IMR-90 (cell line): ENCODE measurements at places on chromosomes 5 and 9. TPM values are rescaled to one million over a fixed set of nuclear protein-coding genes. Genes with fewer than 3 reads are reported as not detected.
A peak's percentile ranks its signal among the peaks of the same experiment; 100 is the strongest.

GRCh38 chr5:68465133-68465532, 249.6 kb downstream of the PIK3R1 start:
- DNase-seq, result no peak

- peak; percentile 81 for DNase-seq
Measured at GRCh38 chr5:1344975-1345838, at the start of gene CLPTM1L. TSS of gene CLPTM1L (minus strand) at chr5:1345099. CDS start at chr5:1344841, 258 bp downstream.

- no peak for DNase-seq
Measured at GRCh38 chr9:121812159-121812735, 160.8 kb downstream of the DAB2IP start.

- peak; percentile 22 for DNase-seq
Measured at GRCh38 chr9:75907329-75907728, 16.9 kb downstream of the PCSK5 start.

DNA sequence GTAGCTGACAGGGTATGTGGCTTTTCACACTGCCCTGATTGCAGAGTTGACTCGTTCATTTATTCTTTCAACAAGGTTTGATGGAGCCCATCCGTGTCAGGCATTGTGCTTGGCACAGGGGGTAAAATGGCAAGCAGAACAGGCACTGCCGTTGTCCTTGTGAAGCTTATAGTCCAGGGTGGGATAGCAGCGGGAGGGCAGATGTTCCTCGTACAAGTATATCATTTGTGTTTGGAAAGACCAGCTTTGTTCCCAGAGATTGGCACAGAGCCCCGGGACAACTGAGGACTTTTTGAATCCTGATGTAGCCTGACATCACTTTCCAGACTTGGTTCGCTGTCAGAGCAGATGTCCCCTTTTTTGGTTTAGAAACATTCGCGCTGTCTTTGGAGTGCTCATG, 50.9 kb downstream of the MVB12B start:
- no peak for DNase-seq

DNA sequence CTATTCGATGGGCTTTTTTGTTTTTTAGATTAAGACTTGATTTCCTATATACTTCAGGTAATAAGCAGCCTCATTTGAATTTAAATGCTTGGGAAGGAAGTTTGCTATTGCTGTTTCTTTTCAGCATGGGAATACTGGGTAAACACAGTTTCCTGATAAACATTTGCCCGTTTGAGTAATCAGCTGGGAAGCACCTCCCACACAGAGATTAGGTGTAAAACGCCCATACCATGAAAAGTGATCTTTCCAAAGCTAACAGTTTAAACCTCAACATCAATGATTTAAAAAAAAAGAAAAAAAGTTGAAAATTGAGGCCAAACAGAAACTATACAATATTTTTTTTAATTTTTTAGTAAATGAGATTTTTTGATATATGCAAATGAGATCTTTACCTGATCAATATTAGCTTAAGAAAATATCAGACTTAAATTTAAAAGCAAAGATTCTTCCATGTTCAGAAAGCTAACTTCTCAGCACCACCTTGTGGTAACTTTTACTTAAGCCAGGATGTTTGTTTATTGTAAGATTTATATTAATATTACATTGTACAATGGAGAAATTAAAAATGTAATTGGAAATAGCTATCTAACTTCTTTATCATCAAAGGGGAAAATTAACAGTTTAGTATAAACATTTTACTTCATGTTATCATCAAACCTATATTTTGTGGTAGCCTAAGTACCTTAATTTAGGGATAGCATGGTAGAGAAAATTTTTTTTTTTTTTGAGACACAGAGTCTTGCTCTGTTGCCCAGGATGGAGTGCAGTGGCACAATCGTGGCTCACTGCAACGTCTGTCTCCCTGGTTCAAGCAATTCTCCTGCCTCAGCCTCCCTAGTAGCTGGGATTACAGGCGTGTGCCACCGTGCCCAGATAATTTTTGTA, 39.8 kb downstream of the F2RL2 start:
- peak; percentile 44 for DNase-seq

- DNase-seq, result peak; percentile 65
Measured at GRCh38 chr5:123719004-123719403, 207.0 kb downstream of the CSNK1G3 start.

DNA sequence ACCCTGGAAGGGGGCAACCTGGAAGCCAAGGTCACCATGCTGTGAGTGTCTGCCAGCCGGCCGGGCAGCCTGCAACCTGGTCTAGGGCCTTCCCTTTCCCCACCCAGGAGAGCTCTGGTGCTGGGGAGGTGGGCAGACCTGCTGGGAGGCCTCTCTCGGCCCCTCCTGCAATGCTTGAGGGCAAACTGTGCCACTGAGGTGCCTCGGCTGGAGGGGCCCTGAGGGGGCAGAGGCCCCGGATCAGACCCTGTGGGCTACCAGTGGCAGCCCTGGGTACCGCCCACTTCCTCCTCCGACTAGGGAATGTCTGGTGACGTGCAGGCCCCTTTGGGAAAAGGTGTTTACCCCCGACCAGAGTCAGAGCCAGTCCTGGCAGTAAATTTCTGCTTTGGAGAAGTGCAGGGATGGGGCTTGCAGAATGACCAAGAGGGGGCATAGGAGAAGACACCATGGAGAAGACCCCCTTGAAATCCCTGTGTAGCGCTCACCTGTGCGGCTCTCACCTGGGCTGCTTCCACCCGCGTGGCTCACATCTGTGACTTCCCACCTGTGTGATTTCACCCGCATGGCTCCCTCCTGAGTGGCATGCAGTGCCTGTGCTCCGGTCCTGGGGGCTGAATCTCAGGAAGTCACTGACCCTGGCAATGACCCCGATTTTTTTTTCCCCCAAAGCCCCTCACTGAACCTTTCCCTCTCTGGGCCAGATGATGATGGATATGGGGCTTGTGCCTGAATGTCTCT, 1.1 kb downstream of the LCN1 start:
- no peak for DNase-seq

- peak; percentile 78 for DNase-seq
Measured at GRCh38 chr5:10885026-10885425, 124.0 kb upstream of the DAP start.

DNA sequence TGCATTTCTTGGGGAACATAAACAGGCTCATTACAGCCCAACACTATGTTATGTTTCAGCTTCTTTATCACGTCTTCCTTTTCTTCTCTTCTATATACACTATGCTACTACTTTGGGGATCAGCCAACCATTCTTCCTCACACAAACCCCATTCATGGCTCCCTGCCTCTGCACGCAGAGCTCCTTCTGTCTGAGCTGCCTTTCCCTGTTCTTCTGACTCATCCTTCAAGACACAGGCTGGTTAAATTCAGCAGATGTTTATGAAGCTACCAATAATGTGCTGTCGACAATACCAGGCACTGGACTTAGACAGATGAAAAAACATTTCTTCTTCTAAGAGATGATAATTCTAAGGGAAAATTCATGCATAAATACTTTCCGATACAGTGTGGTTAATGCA, 102.5 kb upstream of the TXNDC8 start:
- DNase-seq, result peak; percentile 96

GRCh38 chr5:132971483-132972435, 8.3 kb upstream of the AFF4 start:
- peak; percentile 21 for DNase-seq

DNA sequence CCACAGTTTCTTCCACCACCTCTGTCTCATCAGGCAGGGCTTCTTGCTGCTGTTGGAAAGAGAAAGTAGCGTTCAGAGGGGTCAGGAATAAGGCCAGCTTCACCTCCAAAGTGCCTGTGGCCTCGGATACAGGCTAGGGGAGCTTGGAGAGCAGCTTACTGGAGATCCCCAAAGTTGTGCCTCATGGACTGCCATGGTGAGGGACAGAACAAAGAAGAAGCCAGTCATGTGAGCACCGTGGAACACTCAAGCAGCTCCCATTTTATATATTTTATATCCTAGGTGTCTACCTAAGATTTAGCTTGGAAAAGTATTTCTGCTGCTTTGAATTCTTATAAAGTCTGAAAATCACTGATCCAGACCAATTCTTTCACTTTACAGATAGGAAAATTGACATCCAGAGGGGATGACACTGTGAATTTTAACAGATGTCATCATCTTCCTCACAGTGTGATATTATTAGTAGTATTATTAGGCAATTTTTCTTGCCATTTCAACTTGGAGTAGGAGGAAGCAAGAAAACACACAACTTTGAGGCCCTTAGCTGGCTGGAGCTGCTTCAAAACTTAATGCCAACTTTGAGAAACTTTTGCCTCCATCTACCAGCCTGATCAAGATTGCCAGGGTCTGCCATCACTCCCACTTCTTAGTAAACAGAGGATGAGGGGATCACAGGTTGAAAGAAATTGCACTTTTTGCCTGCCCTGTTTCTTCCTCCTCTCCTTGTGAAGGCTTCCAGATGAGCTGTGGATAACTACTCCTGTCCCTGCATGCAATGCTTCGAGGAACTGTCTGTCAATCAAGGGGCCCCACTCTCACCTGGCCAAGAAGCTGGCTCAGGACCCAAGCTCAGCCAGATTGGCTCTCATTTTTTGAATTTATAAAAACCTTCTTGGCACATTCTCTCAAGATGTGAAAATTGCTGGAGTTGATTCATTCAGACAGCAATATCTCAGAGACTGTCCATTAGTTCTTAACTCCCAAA, 11.8 kb downstream of the SPARC start:
- DNase-seq, result no peak

DNA sequence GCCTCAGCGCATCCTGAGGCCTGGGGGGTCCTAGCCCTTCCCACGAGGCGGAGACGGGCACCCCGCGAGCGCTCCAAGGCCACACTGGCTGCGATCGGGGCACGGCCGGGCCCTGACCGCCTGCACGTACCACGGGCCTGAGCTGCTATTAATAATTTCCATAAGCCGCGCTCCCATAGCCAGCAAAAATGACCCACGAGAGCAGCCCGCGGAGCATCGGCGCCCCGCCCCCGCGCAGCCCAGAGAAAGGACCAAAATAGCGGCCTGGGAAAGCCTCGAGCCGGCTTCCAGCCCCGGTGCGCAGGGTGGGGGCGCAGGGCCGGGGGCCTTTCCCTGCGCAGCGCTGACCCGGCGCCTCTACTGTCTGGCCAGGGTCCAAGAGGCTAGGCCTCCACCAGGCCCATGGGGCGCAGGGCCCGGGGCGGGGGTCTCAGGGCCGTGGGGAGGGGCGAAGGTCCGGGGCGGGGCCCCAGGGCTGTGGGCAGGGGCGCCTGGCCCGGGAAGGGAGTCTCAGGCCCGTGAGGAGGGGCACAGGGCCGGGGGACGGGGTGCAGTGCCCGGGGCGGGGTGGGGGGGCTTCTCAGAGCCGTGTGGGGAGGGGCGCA, 54.4 kb downstream of the EXD3 start:
- no peak for DNase-seq

GRCh38 chr9:14563902-14564624, 129.2 kb downstream of the ZDHHC21 start:
- DNase-seq, result no peak

DNA sequence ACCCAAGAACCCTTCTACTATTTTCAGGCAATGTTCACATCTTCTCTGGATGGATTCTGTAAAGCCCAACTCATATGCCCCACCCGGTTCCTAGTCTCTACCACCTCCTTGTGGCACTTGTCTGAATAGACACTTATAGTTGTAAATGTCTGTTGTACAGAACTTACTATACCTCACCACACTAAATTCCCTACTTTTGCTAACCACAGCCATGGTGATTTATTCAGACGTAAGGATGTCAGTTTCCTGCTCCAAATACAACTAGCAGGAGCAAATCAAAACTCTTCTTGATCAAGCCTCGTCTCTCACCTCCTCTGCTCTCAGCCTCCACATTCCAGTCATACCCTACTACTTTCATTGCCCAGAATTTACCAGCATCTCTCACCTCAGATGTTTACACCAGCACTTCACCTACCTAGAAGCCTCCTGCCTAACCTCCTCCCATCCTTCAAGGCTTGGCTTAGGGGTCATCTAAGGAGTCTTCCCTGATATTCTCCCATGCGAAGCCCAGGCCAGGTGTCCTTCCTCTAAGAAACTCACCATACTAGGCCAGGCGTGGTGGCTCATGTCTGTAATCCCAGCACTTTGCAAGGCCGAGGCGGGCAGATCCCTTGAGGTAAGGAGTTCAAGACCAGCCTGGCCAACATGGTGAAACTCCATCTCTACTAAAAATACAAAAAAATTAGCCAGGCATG, 75.5 kb downstream of the MAPKAP1 start:
- peak; percentile 57 for DNase-seq

- peak; percentile 75 for DNase-seq
Measured at GRCh38 chr5:108193021-108193795, 188.7 kb downstream of the FBXL17 start.

DNA sequence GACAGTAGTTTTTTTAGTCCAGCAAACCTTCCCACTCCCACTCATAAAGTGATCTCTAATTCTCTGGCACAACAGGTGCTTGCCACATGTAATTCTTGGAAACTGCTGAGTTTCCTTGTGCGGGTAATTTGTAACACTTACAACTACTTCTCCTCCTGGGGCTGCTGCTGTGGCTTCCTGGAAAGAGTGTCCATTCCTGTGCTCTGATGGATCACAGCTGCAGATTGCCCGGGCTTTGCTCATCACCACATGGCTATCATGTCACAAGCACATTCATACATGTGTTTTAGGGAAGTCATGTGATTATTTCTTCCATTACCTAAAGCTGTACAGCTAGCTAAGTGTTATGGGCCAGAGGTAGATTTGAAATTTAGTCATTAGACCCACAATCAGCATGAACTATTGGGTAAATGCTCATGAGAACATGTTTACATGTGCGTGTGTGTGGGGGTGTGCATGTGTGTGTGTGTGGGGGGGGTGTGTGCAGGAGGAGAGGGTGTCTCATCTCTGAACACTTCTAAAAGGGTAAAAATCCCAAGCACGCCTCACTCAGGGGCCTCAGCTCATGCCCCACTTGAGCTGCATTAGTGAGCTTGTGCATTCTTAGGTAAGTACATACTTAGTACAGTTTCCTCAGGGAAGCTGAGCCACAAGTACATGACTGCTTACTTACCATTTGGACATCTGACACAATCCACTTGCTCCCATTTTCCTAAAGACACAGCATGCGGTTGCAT, 118.1 kb upstream of the CCDC112 start:
- DNase-seq, result peak; percentile 99

DNA sequence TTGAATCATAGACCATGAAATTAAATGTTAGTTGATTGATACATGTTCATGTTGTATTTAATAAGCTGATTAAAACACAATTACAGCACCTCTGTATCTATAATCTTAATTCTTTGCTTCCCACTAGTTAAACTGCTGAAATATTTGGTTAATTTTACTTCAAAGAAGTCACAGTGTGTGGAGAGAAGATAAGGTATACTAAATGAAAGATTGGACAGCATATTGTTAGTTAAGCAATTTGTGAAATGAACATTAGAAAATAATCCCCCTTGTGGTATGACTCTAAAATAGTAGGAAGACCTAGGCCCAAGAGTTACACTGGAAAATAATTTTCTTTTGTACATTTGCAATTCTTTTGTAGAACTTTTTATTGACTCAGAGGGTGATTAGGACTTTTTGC, 30.3 kb downstream of the MAN2A1 start:
- DNase-seq, result no peak

Gene MAPKAP1
- total RNA-seq, result 122 and 158 TPM in 2 replicates

Gene ANKRD34B
- total RNA-seq, result not detected in 2 replicates

Gene SETX
- 55.0 and 67.8 TPM in 2 replicates for total RNA-seq

Gene SLC45A2
- not detected in 2 replicates for total RNA-seq

Gene GGTA1
- total RNA-seq, result not detected in 2 replicates

Gene CDX1
- 0.18 TPM in 1 of 2 replicates, not detected in the other for total RNA-seq

Gene DAB2IP
- total RNA-seq, result 5.6 and 6.1 TPM in 2 replicates
